T-helper 2 cell treated with Interferon-gamma antibody and Interleukin-4, amounts not matched to agents 100 ng/mL and 5 ng/mL, for 36 hours (primary cell): ENCODE measurements at places on chromosomes 6 and 20. TPM values are rescaled to one million over a fixed set of nuclear protein-coding genes. Genes with fewer than 3 reads are reported as not detected.

MUC21 gene
- total RNA-seq = not detected in 2 replicates

SLCO4A1 gene
- total RNA-seq = 57.2 and 58.0 TPM in 2 replicates

LRFN2 gene
- 0.16 and 0.20 TPM in 2 replicates for total RNA-seq

CHD6 gene
- 34.2 and 34.9 TPM in 2 replicates for total RNA-seq

CTAGE9 gene
- total RNA-seq = not detected in 2 replicates
